Aorta (tissue), 5 donors: ENCODE measurements at places on chromosomes 1 and 21. TPM values are rescaled to one million over a fixed set of nuclear protein-coding genes. Genes with fewer than 3 reads are reported as not detected.

DNA sequence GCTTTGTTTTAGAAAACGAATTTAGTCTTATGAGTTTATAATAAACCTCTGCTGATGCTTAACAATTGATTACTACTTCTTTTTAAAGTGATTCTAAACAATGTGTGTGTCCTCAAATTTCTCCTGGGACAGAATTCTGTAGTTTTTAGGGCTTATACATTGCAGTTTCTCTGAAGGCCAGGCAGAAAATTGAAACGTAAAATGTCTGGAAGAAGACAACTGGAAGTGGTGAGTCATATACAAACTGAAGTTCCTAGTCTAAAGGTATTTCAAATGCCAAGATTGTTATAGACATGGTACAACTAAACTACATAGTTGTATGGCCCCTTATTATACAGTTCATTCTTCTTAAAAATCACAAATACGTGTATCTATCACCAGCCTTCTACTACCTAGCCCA is 30.5 kb upstream of the RC3H1 start:
- DNase-seq: no peak

GRCh38 chr1:29691499-29691898 is 455.2 kb downstream of the PTPRU start:
- DNase-seq: no peak

DNA sequence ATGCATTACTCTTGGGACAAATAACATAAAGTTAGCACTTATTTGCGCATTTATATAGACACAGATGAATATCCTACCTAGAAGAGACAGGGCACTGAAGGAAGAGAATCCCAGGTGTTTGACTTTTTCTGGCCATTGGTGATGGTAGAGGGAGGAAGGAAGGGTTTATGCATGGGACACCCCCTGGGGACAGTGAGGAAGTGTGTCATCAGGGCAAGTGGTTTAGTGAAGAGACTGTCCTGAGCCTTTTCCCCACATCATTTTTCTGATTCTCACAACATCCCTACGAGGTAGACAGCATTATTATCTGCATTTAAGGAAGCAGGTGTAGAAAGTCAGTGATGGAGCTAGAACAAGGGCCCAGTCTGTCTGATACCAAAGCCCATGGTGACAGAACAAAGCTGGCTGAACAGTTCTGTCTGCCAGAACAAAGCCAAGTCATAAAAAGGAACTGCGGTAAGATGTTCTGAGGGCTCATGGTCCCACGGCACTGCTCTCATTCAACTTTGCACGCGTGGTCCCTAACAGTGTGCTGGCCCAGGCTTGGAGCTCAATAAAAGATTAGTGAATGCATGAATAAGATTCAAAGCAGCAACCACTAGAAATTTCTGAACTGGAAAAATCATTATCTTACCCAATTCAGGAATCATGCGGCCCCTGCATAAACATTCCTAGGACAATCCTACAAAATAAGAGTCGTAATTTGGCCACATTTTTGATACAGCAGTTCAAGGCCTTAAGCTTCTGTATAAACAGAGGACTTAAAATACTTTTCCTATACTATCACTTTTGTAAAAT is 12.2 kb upstream of the CDC42BPA start:
- DNase-seq: no peak

Gene PTGS2
- 17.0 TPM for total RNA-seq

Gene PDZK1
- 0.48 TPM for total RNA-seq
